ENCODE measurements at places on chromosomes 3 and 15.

DNA sequence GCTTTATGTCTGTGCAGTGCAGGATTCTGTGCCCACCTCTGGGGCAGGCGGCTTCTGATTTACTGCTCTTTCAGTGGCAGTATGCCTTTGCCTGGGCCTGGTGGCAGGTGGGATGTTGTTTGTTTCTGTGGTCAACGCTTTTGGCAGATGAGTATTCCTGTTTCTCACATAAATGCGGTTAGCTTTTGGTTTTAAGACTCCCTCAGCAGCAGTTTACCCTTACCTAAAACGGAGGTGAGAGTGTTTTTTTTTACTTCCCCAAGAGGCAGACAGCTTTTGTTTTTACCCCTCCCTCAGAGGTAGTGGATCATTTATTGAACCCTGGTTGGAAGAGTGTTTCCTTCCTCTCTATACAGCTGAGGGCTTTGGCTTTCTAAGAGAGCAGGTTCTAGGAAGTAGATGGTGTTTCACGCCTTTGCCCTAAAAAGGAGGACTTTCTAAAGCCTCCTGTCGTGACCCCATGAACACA, 134.1 kb upstream of the PLSCR5 start:
- DNase-seq = no peak

GRCh38 chr3:23748398-23749110, 57.2 kb upstream of the UBE2E1 start:
- DNase-seq = no peak

- DNase-seq = no peak
These were observed 4.4 kb upstream of the XIRP1 start for GRCh38 chr3:39196671-39197356.

- DNase-seq = no peak
These were observed 5.8 kb upstream of the NRROS start for GRCh38 chr3:196633555-196634151.

GRCh38 chr15:65042776-65043327, 2.3 kb upstream of the SLC51B start:
- DNase-seq = no peak

DNA sequence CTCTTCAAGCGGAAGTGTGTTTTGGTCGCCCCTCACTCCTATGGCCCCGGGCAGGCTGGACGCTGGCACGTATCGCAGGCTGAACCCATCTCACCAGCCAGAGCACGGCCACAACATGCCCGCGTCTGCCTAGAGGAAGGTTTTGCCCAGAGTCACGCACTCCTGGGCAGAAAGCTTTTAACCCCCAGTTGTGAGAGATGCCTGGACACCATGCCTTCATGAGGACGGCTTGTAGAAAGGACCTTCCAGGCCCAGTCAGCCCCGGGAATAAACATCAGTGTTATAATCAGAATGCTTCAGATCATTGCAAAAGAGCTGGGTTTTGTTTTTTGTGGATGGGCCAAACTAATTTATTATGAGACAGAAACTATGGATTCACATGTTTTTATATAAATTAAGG, 16.5 kb downstream of the CYFIP1 start:
- no peak for DNase-seq

GRCh38 chr3:119342176-119342575, 48.0 kb downstream of the ARHGAP31 start:
- DNase-seq = no peak

DNA sequence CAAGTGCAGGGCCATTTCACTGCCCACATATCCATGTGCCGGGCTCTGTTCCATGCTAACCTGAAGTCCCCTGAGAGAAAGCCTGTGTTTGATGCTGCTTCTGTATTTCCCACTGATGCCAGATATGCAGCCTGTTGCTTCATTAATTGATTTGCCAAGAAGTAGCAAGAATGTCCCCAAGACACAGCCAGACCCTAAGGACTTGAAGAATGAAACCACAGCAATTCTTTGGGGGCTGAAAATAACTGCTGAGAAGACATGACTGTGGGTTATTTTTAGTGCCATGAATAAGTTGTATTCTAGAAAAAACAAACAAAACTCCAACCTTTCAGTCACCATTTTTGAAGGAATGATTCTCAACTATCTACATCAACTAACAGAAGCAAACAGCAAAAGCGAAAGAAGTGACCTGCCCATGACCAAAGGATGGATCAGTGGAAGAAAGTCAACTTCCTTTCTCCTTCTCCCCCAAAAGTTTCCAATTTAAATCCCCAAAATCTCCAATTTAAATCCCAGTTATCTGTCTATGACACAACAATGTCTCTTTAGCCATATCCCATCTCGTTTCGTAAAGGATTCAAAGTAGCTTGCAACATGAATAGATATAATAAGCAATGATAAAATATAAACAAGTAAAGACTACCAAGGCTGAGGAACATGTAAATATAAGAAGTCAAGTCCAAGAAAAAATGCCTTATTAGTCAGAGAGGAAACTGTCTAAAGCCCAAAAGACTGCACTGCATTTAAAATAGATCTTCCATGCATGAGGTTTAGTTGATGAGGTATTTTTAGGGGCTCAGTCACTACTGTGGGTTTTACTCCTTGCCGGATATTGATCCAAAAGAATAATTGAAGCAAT, 226.8 kb downstream of the DTWD1 start:
- DNase-seq = no peak

- DNase-seq = no peak
These were observed 103.5 kb upstream of the FXR1 start for GRCh38 chr3:180808823-180809575.

- DNase-seq = no peak
These were observed 57.9 kb downstream of the PRICKLE2 start for GRCh38 chr3:64167351-64167750.

- DNase-seq = no peak
These were observed 72.5 kb upstream of the ADAMTS9 start for GRCh38 chr3:64760258-64760657.

DNA sequence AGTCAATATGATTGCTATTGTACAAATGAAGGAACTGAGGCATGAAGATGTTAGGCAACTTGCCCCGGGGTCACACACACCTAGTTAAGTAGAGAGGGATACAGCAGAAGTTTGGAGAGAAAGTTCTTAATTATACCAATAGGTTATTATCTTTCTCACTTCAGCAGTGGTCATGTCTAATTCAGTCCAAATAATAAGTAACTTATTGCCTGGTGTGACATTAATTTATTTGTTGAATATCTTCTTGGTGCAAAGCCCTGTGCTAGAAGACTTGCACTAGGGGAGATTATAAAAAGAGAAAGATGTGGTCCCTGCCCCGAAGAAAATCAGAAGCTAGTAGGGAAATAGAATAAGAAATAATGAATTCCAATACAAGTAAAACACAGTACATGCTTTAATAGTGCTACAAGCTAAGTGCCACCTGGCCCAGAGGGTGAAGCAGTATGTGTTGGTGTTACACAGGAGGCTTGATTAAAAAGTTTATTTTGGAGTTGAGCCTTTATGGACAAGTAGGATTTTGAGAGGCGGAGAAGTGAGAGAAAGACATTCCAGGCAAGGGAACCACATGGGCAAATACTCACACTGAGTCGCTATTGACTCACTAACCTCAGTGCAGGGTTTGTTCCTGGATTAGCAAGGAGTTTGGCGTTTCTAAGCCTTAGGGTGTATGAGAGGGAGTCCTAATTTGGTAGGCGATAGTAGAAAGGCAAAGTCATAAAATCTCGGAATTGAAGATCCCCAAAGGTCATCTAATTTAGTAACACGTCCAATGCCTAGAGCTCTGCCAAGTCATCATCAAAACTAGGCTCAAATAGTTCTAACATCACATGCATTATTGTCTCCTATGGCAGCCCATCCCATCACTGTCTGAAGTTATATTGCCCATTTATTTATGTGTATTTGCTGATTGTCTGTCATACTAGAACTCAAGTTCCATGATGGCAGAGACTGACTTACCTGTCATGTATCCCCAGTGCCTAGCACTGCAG, 19.2 kb upstream of the GSK3B start:
- no peak for DNase-seq

GRCh38 chr3:52347716-52348635, 31.9 kb downstream of the DNAH1 start:
- DNase-seq = no peak

DNA sequence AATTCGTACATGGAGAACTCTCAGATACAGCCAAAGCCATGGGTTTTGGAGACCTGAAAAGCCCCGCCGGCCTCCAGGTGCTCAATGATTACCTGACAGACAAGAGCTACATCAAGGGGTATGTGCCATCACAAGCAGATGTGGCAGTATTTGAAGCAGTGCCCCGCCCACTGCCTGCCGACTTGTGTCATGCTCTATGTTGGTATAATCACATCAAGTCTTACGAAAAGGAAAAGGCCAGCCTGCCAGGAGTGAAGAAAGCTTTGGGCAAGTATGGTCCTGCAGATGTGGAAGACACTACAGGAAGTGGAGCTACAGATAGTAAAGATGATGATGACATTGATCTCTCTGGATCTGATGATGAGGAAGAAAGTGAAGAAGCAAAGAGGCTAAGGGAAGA, 23.5 kb downstream of the MYO5A start:
- DNase-seq = no peak

GRCh38 chr3:10561946-10562560, 56.7 kb upstream of the ATP2B2 start:
- DNase-seq = no peak

- no peak for DNase-seq
These were observed 356.2 kb downstream of the OCA2 start for GRCh38 chr15:27742751-27743477.

DNA sequence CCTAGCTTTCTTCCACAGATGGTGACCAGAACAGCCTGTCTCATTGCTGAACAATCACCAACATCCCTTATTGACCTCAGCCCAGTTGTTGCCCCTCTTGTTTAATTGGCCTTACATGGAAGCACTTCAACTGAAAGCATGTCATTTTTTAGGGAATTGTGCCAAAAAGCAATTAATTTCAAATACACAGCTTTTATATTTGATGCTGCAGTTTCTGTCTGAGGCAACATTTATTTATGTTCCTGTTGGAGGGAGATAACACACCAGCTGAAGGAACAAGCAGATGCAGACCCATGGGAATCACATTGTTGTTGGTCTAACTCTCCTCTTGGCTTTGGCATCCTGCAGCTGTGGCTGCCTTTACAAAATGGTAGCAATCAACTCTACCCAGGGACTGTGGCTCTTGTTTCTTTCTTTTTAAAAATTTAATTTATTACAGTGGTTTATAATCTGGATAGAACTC, 498.1 kb upstream of the RGMA start:
- DNase-seq = no peak

DNA sequence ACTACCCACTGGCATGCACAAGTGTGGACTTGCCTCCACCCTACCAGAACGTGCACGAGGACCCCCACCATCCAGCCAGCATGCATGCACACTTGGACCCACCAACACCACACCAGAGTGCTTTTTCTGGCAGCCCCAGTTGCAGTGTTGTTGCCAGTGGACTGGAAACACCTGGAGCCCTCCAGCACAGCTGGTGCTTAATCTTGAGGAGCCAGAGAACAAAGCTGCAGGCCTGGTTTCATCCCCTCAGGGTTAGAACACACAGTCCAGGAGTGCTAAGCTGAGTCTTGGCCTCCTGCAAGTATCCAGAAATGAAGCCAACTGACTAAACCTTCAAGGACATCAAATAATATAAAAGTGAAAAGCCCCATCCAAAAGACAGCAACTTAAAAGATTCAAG, 888.0 kb downstream of the NTRK3 start:
- no peak for DNase-seq

GRCh38 chr3:158509891-158510290, 61.1 kb upstream of the MLF1 start:
- DNase-seq = no peak

GRCh38 chr15:32851572-32851971, 133.8 kb downstream of the GREM1 start:
- DNase-seq = no peak

DNA sequence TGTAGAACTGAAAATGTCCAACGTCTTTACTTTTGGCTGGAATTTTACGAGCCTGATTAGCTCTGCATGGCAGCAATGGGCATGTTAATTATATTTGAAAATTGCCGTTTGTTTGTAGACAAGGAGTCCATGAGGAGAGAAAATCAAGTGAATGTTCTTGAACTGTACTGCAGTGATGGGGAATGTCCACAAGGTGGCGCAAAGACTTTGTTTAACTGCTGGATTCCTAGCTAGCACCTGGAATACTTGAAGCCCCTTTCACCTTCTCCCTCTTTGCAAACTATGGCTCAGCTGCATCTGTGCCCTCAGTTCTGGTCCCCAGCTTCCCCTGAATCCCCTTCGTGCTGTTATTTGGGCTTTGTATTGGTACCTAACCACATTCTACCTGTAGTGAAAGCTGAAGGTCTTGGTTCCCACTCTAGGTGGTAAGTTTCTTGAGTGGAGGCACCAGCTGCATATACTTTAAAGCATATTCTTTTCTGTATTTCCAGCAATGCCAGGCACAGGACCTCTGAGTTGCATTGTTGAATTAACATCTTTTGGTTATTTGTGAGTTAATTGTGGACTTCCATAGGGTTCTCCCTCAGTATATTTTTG, 25.3 kb downstream of the EXOG start:
- peak; percentile 67 for DNase-seq

DNA sequence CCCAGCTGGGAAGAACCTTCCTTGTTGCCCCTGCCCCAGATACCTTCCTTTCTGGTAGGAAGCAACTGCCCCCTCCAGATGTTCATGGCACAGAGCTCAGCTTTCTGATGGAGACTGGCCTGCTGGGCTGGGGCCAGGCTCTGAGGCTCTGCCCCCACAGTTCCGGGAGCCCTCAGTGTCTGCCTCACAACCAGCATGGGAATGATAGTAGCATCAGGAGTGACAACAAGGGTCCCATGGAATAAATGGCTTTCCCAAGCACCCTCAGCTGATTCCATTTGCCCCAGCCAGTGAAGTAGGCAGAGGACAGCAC, 65.6 kb upstream of the IQSEC1 start:
- no peak for DNase-seq

DNA sequence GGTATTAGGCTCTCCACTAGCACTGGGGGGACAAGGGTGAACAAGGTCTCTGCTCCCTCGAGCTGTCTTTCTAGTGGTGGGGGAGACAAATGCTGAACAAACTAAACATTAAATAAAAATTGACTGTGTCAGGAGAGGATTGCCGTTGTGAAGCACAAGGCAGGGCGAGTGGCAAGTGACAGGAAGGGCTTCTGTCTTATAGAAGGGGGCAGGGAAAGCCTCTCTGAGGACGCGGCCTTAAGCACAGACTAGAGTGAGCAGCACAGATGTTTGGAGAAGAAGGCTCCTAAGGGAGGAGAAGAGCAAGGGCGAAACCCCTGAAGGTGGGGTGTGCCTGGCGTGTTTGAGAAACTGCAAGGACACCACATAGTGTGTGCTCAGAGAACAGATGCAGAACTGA, 50.9 kb upstream of the ATP2B2 start:
- no peak for DNase-seq

- no peak for DNase-seq
These were observed 53.1 kb downstream of the PAK2 start for GRCh38 chr3:196792771-196793170.

DNA sequence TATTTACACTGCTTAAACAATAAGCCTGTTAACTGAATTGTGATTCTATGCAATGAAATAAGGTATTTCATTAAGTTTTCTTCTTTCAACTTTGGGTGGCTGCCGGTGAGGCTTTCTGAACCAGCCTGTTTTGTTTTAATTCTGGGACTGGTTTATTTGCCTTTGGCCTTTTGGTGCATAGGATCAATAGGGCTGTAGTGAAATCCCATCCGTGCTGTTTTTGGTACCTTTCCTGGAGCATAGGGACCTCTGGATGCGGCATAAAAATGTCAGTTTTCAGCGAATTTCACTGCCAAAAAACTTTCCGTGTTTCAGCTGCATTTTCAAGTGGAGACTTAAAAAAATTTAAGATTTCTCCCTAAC, 514 bp downstream of the PLS1 start:
- no peak for DNase-seq

GRCh38 chr3:196216089-196216564, at the start of gene SLC51A:
Gene SLC51A (plus strand): TSS chr3:196216534. CDS start chr3:196216713, 179 bp downstream.
- DNase-seq = no peak

Measured in hematopoietic multipotent progenitor cell treated with erythropoietin and hydrocortisone succinate and interleukin-3 and kit ligand, for 15 days (in vitro differentiated cells).